Suppressor macrophage treated with lipopolysaccharide for 1 hour (primary cell): ENCODE measurements at places on chromosomes 3 and 15.

GRCh38 chr3:168168743-168169142 lies 73.0 kb upstream of the GOLIM4 start:
- no peak for DNase-seq

- DNase-seq, result no peak
Observed at GRCh38 chr3:27429909-27430308, 54.3 kb downstream of the SLC4A7 start.

DNA sequence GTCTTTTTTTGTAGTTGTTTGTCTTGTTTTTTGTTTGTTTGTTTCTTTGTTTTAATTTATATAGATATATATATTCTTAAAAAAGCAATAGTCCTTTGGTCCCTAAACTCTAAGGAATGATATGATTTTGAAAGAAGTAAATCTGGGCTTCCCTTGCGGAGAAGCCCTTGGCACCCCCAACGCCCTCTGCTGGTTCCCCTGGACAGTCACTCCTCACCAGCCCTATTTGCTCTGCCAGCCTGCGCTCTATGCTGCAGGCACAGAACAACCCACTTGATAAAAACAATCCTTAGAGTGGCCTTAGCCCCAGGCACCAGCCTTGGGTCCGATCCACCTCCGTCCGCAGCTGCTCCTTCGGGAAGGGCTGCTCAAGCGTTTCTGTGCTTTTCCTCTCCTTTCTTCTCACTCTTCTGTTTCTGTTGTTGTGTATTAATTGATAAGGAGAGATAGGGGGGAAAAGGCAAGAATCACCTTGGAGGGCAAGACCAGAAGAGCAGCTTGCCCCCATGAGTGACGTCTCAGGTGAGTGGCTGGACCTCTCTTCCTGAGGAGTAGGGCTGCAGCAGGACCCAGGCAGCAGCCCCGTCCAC lies 13.7 kb upstream of the PARP6 start:
- peak; percentile 77 for DNase-seq

DNA sequence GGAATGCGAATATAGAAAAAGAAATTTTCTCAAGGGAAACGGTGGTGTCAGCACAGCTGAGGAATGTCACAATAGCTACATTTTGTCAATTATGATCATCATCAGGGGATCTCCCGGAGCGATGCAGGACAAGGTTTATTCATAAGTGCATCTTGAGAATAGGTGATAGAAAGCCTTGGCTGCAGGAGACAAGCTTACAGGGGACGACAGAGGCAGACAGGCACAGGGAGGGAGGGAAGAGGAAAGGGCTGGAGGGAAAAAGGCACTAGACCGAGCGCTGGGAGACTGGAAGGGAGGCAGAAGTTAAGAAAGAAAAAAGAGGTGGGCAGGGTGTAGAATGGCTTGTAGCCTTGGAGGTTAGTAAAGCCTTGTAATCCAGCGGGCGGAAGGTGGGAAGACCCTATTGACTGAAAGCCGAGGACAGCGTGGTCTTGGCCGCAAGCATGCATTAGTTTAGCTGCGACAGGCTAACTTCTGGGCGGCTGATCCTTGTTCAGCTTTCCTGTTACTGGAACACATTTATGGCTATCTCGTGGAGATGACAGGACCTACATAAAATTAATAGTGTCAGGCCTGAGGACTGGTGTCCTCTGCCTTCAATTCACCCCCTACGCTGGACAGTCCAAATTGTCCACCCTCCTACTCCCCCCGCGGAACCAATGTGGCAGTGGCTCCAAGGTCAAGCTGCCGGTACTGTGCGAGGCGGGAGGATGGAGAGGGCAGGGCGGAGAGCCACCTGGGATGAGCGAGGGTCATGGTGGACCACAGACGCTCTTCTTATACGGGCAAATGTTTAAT lies 1.4 kb upstream of the NECTIN3 start:
- DNase-seq, result peak; percentile 21

DNA sequence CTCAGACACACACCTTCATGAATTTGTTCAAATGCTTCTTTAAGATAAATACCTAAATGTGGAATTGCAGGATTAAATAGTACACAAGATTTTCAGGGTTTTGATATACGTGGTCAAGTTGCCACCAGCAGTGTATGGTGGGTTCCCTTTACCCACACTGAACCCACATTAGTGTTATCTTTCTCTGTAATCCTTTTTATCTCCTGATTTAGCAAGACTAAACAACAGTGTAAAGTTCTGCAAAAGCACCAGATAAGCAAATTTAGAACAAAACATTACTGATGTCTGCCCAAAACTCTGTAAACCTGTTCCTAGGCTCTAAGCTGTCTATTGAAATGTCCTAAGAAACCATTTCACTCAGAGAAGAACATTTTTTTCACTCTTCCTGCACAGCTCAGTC lies 352.9 kb downstream of the FHIT start:
- no peak for DNase-seq

- DNase-seq, result no peak
Observed at GRCh38 chr3:105365081-105365390, 1.7 kb upstream of the ALCAM start.

GRCh38 chr3:155047672-155048071 lies 32.4 kb upstream of the MME start:
- no peak for DNase-seq

GRCh38 chr3:105606016-105606415 lies 239.3 kb downstream of the ALCAM start:
- no peak for DNase-seq

GRCh38 chr15:92906563-92907081 lies 6.5 kb downstream of the CHD2 start:
- DNase-seq, result no peak

- DNase-seq, result no peak
Observed at GRCh38 chr15:45863881-45864580, 229.2 kb downstream of the SQOR start.

DNA sequence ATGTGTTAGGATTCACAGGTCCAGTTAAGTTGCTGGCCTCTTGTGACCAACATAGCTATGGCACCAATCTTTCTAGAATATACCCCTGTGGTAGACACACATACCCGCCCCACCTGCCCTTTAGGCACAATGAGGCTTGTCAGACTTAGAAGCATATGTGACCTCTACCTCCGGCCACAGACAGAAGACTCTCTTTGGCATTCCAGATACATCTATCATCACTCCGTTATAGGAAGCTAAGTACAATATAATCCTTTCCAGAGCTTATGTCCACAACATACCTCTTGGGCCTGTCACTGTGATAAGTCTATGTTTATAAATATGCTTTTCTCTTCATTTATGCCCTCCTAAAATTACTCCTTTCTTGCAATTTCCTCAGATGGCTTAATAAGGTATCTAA lies 39.8 kb downstream of the CD47 start:
- no peak for DNase-seq

GRCh38 chr3:59692117-59692516 lies 642.3 kb upstream of the CFAP20DC start:
- DNase-seq, result no peak
